ENCODE measurements at places on chromosomes 1 and 21. TPM values are rescaled to one million over a fixed set of nuclear protein-coding genes. Genes with fewer than 3 reads are reported as not detected.

S100A7 gene
- not detected for total RNA-seq

OR6N1 gene
- 0.16 TPM for total RNA-seq

ETV3L gene
- not detected for total RNA-seq

SIK1 gene
- total RNA-seq, result 4.4 TPM

C4BPB gene
- not detected for total RNA-seq

LY9 gene
- total RNA-seq, result 0.25 TPM

HSPB7 gene
- 8.9 TPM for total RNA-seq

RHOC gene
- 471 TPM for total RNA-seq

UBAP2L gene
- 115 TPM for total RNA-seq

PRKCZ gene
- 1.6 TPM for total RNA-seq

CRABP2 gene
- 62.7 TPM for total RNA-seq

DCST1 gene
- not detected for total RNA-seq

XCL2 gene
- not detected for total RNA-seq

PCP4 gene
- total RNA-seq, result not detected

NR5A2 gene
- total RNA-seq, result 11.5 TPM

COL16A1 gene
- 133 TPM for total RNA-seq

LRRC7 gene
- not detected for total RNA-seq

ATP6V1G3 gene
- not detected for total RNA-seq

PEAR1 gene
- total RNA-seq, result 10.8 TPM

TINAGL1 gene
- 99.8 TPM for total RNA-seq

CYP4A11 gene
- not detected for total RNA-seq

ERVH48-1 gene
- not detected for total RNA-seq

ELAPOR1 gene
- 0.45 TPM for total RNA-seq

BCL10 gene
- 44.7 TPM for total RNA-seq

LCE3D gene
- not detected for total RNA-seq

OR10Z1 gene
- total RNA-seq, result not detected

OR6F1 gene
- total RNA-seq, result not detected

AP4B1 gene
- 10.9 TPM for total RNA-seq
